ENCODE measurements at places on chromosomes 6 and 20.

DNA sequence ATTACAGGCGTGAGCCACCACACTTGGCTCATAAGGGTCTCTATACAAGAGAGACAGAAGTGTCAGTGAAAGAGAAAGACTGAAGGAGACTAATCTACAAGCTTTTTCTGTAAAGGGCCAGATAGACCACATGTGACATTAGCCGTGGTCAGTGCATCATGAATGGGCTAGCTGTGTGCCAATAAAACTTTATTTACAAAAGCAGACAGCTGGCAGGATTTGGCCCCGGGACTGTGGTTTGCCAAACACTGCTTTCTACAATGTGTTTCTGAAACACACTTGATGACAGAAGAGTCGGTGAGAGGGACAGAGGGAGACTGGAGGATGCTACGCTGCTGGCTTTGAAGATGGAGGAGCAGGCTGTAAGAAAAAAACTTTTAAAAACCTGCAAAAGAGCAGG lies 285.4 kb downstream of the TFAP2C start:
- no peak for DNase-seq

DNA sequence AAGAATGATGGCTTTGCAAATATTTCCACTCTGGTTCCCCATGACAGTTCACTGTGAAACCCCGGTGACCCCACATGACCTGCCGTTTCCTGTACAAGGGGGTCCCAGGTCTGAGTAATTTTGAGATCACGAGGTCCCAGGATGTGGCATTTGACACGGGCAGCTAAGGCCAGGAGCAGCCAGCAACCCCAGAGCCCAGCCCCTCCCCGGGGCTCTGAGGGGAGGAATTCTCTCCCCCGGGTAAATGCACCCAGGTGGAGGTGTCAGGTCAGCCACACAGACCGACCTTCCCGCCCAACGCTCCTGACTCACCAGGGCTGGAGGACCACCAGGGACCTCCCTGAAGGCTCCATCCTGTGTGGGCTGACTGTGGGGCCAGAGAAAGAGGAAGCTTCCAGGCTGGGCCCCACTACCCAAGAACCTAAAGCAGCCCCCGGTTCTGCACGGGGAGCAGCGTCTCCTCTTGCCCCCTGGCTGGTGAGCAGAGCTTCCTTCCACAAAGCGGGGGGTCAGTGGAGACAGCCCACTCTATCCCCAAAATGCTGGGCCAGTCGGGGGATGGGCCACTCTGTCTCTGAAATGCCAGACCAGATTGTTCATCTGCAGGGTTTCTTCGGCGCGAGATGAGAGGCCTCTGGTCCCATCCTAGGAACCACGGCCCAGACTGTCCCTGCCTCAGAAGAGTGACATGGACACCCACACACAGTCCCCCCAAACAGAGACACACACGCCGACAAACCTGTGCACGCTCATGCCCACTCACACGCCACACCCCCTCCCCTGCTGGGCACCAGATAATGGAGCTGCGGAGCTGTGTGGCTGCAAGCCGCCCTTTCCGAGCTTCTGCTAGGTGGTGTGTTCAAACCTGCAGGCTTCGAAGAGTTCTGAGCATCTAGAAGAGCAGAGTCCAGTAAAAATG lies 23.4 kb upstream of the SLCO4A1 start:
- no peak for DNase-seq

- no peak for DNase-seq
These were observed 160.3 kb upstream of the ZNF217 start for GRCh38 chr20:53753880-53754459.

DNA sequence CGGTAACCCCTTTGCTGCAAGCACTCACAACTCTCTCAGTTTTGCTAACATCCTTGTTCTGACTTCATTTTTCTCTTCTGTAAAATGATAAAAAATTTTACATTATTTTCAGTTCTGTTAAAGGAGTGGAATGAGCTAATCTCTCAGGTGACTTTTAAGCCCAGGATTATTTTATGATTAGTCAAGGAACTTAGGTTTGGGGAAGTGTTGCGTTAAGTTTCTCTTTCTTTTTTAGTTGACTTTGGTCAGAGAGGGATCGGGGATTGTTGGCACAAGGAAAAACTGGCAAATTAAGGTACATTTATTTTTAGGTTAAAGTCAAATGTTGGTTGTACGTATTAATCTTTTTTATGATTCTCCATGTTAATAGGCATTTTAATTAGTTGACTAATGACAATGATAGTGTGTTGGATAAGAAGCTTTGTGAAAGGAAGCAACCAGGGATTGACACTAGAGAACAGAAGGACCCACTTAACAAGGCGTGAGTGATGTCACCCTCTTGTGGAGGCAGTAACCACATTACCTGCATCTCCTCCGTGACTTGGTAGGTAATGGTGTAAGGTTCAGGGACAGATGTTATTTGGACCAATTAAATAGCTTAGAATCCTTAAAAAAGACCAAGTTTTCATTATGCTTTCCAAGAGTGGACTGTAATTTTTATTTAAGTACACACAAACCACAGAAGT lies 31.6 kb downstream of the CD83 start:
- DNase-seq = no peak

DNA sequence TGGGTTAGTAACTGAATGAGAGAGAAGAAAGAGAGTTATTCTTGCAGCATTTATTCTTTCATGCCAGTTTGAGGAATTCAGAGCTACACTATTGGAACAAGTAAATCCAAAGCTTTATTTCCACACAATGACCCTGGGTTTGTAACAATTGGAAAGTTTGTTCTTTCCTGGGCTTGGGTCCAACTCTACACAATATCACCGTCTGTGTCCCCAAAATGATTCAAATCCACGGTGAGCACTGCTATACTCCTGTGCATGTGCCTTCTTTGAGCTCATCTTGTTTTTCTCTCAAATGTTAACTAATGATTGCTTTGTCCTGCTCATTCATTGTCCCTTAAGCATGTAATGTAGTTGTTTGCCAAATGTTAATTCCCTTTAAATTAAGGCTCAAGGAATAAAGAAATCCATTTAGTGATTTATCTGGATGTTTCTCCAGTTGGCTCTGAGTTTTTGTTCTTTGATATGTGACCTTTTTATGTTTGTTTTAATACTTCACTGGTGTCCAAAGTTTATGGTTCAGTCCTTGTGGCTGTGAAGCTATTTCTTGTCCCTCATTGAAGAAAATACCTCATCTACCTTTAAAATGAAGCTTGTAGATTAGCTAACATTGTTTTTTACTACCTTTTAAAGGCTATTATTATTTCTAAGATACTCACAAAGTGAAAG lies 20.5 kb upstream of the CRISP3 start:
- peak; percentile 27 for DNase-seq

DNA sequence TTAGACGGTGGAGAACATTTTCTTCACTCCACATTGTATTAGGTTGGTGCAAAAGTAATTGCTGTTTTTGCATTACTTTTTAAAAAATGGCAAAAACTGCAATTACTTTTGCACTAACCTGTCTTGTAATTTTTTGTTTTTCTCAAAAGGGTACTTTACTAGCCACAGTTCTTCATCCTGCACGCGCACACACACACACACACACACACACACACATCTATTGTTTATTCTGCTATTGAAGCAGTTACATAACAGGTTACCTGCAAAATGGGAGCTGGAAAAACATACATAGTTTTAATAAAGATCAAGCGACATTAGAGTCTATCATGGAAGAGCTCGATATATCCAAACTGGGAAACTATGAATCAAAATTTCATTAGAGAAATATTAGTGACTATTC lies 235.2 kb downstream of the SIM1 start:
- DNase-seq = no peak

- no peak for DNase-seq
These were observed 5.1 kb downstream of the LAMA5 start for GRCh38 chr20:62361799-62362589.

DNA sequence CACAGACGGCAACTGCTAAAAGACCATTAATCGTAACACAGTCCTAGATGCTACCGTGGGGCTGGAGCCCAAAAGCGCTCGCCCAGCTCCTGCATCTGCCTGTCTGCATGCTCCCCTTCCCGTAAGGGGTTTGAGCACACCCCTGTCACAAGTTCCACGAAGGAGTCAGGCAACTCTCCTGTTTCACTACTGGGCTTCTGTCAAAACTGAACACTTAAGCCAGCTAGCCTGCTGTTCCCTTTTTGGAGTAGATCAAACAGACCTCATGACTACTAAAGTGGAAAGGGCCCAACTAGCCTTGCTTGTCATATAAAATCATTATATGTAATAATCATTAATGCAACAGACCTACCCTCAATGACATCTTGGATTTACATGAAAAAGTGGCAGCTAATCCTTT lies 61.3 kb downstream of the TRMT11 start:
- DNase-seq = no peak

DNA sequence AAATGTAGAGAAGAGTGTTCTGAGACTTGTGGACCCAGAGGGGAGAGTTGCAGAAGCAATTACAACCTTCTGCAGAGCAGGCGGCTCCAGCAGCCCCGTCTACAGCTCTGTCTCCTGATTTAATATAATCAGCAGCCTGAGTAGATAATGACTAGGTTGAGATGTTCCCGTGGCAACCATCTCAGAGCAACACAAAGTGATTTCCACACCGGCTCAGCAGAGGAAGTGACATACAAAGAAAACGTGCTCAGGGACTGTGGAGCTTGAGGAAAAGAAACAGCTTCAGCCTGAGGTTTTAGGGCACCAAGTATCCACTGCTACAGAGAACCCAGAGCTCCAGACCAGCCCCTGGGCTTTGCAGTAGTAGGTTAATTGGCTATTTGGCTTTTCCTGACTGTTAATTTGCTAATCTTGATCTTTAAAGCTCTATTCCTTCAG lies 136.4 kb downstream of the MTFR2 start:
- DNase-seq = peak; percentile 21

DNA sequence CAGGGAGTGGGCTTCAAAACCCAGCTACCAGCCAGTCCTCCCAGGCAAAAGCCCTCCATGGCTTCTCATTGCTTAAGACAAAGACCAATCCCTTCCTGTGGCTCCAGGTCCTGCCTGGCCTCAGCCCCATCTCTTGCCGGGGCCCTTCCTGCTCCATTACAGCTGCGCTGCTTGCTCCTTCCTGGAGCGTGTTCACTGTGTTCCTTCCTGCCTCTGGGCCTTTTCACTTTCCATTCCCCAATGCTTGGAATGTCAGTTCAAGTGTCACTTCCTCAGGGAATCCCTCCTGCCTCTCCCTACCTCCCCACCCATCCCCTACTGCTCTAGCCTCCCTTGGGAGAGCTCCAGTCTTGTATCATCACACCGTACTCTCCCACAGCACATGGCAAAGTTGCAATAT lies 11.1 kb upstream of the ITPR3 start:
- DNase-seq = no peak

DNA sequence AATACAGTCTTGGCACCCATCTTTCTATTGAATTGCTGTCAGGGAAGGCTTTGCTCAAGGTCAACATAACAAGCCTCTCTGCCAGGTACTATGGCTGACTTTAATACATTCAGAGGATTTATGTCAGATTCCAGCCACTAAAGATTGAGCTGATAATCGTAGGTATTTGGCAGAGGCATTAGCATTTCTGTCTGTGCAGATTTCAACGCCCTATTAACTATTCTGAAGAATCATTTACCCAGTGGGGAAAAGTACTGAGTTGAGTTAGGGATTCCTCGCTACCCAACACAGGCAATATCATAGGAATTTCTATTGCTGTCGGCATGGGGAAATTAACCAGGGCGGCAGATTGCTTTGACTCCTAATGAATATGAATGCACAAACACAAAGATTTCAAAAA lies 233.7 kb upstream of the SPTLC3 start:
- no peak for DNase-seq

DNA sequence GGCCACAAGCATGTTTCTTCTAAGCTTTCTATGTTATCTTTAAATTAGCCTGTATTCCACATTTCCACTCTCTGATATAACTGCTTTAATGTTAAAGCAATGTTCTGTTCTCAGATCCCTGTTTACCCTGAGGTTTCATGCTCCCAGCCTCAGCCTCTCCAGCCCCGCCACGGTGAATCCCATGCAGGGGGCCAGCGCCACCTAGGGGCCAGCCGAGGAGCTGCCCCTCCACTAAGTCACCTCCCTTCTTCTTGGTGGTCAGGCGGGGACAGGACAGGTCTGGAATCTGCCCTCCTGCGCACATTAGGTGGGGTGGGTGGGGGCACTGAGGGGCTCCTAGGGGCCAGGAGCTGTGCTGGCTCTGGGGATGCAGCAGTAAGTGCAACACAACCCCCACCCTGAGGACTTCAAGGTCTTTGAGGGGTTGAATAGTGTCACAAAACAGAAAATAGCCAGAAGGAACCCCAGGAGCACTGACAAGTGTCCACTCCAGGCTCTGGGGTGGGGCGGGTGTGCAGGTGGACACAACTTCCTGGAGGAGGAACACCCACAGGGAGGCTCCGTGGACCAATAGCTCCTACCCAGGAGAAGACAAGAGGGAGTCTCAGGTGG lies 61.6 kb downstream of the RAB44 start:
- DNase-seq = peak; percentile 74

- DNase-seq = no peak
These were observed 29.4 kb downstream of the NCOA5 start for GRCh38 chr20:46060301-46060881.

GRCh38 chr6:10591422-10592160 lies 70.4 kb downstream of the GCNT2 start:
- DNase-seq = no peak

DNA sequence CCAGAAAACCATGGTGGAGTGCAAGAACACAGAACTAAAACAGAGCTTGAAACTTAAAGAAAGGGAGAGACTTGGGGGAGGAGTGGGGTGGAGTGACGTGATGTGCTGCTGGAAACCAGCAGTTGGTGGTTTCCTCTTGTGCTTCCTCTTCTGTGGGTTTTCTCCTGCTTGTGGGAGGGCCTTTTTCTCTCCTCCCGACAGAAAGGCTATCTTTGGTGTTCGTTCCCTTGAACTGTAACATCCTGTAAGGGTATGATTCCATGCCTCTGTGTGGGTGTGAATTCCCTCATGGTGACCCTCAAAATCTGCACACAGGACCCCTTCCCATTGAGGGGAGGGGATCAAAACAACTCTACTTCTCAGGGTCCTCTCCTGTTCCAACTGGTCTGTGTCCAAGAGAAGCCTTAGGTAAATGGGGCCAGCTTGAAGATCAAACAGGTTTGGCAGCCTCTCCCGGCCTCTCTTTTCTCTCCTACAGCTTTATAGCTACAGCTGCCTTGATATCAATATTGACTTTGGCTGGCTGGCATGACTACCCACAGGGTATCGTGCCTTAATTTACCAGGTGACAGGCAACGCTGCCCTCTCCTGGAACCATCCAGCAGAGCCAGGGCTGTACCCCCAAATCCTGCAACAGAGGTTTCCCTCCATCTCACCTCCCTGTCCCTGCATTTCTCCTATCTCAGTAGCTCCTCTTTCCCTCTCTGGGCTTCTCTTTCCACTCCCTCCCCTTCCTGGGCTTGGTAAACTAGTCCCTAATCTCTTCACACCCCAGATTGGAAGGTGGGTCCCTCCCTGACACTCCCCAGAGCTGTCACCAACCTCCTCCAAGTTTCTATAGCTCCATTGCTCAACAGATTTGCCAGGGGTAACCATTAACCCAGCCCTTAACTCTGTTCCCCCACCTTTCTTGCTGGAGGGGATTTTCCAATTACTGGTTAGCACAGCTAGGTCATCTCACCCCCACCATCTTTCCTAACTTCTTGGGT lies 1.5 kb upstream of the MSH5 start:
- peak; percentile 82 for DNase-seq

Data from mucosa of gallbladder (tissue), 1 donor.